ENCODE measurements at places on chromosomes 2 and 18.

DNA sequence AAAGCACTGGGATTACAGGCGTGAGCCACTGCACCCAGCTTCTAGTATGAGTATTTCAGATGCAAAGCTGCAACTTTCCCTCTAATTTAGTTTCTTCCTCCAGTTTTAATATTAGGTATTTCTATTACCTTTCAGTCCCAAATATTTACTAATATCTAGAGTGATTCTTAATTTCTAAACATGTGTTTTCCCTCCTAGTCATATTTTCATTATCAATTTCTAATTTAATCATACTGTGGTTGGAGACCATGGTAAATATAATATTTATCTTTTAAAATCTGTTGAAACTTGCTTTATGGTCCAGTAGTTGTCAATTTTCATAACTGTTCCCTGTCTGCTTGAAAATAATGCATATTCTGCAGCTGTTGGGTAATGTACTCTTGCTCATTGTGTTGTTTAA is 245.9 kb upstream of the REV1 start:
- no peak for DNase-seq

DNA sequence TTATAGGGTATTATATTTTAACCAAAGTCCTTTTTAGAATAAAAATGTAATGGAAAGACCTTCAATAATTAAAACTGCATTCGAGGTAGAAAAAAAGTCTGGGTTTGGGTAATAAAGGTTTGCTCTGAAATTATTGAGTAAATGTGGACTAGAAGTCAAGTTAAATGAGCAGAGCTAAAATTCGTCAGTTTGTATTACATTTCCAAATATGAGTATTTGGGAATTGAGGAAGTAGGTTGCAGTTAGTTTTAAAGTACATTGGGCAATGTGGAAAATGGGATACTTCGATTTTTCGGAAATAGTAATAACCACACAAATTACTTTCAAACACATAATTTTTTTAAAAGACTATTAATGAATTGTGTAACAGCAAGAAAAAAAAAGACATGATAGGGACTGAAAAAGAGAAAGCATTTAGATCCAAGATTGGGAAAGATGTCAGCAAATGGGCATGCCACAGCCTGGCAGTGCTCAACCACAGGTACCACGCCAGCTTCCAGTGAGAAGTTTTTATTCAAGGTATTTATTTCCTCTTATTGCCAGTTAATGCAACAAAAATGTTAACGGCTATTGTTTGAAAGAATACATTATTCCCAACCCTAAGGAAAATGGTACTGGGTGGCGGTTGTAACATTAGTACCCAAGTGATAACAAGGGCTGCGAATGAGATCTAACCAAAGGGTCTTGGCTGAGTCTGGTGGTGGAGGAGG is 50.0 kb downstream of the TTC39C start:
- DNase-seq = no peak

DNA sequence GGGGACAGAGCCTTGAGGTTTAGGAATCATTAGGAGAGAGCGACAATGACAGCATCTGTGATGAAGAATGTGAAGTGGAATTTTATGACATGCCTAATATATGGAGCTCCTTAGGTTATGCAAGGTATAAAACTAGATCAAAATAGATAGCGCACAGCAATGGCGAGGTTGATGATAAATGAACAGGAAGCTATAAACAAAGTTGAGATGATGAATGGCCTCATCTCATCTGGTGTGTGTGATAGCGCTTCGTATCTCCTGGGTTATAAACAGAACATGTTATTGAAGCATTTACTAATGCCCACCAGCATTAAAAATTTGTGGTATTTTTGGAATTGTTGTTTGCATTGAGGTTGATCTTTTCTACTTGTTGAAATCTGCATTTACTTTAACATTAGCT is 231.5 kb downstream of the LTBP1 start:
- DNase-seq = no peak

GRCh38 chr2:215831296-215831913 is 181.9 kb downstream of the MREG start:
- DNase-seq = peak; percentile 61

DNA sequence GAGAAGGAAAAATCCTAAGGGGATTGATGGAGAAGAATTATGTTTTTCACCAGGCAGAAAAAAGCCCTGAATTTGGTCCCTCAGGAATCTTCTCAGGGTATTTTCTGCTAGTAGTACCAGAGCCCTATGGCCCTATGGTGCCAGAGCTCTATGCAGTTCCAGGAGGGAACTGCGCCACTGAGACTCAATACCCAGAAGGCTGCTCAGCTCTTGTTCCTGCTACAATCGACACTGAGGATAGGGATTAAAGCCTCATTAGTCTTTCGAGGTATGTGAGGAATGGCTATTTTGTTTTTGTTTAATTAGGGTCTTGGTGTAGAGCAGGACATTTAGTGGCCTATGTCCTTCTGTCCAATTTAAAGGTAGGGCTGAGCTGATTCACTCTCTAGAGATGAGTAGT is 21.7 kb upstream of the PPP3R1 start:
- no peak for DNase-seq

GRCh38 chr2:205682971-205683501 is 735 bp downstream of the NRP2 start:
- DNase-seq = no peak

- no peak for DNase-seq
Measured at GRCh38 chr2:207593277-207593676, 31.9 kb downstream of the METTL21A start.

DNA sequence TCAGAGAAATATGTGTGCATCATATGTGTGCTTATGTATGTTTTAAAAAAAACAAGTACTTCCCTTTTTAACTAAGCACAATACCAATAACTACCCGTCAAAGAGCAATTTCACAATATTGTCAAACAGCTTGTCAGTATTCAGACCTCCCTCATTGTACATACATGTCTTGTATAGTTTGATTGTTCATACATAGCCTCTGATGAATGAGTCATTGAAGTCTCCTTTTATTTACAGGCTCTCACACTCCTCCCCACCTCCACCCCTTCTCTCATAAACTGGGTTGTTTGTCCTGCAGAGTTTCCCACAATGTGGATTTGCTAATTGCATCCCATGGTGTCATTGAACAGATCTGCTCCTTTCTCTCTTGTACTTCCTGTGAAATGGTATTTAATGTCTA is 132.8 kb upstream of the L3MBTL4 start:
- no peak for DNase-seq

- DNase-seq = no peak
Measured at GRCh38 chr18:54191352-54191751, 33.1 kb downstream of the MBD2 start.

- no peak for DNase-seq
Measured at GRCh38 chr18:8380926-8381325, 228.3 kb upstream of the RAB12 start.

- no peak for DNase-seq
Measured at GRCh38 chr2:169294001-169294675, 68.2 kb downstream of the LRP2 start.

DNA sequence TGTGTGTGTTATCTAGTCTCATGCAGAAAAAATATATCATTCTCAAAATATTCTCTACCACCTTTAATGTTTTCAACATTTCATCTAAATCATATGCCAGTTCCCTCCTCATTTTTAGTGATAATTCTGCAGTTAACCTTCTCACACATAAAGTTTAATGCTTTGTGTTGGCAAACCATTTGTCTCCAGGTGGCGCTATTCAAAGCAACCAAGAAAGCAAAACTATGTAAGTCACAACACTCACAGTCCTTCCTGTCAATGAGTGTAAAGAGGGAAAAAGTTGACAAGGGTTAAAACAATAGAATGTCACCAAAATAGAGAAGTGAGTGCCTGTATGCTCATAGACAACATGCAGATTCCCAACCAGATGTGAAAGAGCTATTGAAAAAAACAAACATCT is 961.6 kb upstream of the LRRTM1 start:
- no peak for DNase-seq

DNA sequence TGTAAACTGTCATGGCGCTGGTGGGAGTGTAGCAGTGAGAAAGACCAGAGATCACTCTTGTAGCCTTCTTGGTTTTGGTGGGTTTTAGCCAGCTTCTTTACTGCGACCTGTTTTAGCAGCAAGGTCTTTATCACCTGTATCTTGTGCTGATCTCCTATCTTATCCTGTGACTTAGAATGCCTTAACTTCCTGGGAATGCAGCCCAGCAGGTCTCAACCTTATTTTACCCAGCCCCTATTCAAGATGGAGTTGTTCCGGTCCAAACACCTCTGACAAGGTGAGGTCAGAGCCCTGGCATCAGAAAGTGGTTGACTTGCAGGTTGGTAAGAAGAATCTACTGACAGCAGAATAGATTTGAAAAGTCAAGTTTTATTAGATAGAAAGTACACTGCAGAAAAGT is 55.0 kb upstream of the MSH6 start:
- no peak for DNase-seq

GRCh38 chr2:60377825-60378224 is 175.6 kb downstream of the BCL11A start:
- DNase-seq = no peak

DNA sequence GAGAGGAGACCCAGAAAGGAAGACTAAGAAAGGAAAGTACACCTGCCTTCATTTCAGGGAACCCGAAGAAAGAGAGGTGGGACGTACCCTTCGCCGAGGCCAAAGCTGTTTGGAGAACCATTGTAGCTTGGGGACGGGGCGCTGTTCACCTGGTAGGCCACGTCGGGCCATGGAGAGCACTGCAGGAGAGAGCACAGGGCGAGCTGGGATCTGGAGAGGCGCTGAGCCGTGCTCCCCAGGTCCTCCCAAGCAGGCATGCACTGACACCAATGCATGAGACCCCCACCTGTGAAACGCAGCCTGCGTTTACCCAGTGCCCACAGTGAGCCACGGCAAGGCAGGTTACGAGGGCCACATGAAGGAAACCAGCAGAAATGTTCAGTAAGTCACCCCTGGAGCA is 45.5 kb downstream of the TFCP2L1 start:
- DNase-seq = no peak

DNA sequence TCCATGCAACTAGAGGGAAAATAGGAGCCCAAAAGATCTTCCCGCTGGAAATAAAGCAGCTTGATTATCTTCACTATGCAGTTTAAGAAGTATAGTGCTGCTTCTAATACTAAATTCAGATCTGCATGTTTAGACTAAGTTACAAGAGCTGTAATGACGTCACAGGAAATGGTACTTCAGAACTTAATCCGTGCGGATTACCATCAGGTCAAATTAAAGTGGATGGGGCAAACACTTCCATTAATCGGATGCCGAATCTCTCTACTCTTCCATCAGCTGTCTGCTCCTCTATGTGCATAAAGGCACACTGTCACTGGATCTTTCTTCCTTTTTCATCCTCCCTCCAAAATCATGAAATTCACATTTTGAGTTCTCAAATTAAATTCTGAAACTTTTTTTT is 52.6 kb downstream of the TRAPPC12 start:
- DNase-seq = no peak

DNA sequence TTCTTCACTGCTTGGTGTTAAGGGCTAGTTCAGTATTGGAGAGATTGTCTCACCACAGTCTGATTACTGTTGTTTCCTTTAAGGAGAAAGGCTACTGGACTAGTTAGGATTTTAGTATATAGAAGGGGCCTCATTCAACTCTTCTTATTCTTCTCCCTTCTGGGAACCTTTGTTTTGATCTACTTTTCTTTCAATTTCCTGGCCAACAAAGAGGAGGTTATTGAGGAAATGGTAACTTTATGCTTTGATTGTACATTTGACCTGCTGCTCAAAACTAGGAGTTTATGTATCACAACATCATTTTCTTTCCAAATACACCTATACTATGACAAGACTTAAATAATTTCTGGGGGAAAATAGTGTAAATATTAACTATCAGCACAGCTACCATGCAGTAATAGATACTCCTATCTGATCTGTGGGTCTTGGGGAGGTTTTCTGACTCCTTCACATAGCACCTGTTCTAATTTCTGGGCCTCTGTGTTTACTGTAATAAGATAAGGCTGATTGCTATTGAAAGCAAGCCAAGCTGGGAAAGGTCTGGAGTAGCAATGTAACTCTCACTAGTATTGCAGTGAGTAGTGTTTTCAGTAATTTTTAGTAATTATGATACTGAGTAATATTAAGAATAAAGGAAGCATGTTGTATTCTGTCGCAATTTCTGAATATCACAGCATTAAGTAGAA is 395.3 kb downstream of the NUP35 start:
- DNase-seq = no peak
